ENCODE measurements at places on chromosomes 1 and 21. TPM values are rescaled to one million over a fixed set of nuclear protein-coding genes. Genes with fewer than 3 reads are reported as not detected.
A peak's percentile ranks its signal among the peaks of the same experiment; 100 is the strongest.

Gene TAL1
- not detected for polyA plus RNA-seq

DNA sequence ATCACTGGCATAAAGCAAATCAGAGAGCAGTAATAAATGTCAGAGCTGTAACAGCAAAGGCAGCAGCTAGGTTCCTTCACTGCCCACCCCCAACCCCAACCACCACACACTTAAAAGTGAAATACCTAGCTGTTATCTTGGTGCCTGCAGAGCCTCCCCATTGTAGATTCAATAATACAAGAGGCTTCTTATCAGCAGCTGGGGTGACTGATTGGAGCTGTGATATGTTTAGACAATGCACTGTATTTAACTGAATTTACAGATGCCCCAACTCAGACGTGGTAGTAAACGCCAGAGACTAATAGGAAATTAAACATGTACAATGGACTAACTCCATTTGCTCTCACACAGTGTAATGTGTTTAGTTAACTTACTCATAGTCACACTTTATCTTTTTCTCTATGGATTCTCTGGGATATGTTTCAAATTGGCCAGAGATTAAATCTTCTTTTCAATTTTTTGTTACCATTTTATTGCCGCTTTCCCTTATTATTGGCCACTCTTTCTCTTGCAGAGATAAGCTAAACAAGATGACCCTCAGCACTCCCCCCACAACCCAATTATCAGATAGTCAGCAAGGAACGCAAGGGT is 117.1 kb downstream of the ESRRG start:
- DNase-seq, result no peak

DNA sequence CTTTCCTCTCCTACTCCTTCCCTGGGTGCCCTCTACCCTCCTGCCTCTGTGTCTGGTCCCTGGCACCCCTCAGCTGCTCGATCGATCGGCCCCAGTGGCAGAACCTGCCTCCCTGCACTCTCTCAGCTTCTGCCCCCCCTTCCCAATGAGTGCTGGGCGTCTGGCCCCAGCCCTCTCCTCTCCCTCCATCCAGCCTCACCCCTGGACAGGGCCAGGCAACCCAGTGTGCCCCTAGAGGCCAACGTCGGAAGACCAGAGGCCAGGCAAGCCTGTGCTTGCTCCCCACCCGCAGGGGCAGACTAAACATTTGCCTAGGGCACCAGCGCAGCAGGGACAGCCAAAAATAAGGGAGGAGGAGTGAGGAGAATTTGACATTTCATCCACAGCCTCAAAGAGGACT is 43.5 kb downstream of the LGR6 start:
- no peak for DNase-seq

DNA sequence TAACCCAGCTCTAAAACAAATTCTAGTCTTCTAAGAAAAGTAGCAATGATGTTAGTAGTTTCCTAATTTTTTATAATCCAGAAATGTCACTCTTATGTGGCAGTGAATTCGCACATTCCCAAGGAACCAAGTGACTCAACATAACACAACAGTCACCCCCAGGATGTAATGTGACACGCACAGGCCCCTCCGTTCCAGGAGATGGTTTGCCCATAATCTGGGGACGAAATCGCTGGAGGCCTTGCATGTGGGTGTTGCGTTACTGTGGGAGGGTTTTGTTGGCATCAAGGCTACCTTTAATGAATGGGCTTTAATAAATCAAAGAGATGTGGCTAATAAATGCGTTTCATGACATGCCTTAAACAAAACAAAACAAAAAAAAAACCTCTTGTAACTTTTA is 50.9 kb downstream of the EVA1C start:
- peak; percentile 36 for DNase-seq

DNA sequence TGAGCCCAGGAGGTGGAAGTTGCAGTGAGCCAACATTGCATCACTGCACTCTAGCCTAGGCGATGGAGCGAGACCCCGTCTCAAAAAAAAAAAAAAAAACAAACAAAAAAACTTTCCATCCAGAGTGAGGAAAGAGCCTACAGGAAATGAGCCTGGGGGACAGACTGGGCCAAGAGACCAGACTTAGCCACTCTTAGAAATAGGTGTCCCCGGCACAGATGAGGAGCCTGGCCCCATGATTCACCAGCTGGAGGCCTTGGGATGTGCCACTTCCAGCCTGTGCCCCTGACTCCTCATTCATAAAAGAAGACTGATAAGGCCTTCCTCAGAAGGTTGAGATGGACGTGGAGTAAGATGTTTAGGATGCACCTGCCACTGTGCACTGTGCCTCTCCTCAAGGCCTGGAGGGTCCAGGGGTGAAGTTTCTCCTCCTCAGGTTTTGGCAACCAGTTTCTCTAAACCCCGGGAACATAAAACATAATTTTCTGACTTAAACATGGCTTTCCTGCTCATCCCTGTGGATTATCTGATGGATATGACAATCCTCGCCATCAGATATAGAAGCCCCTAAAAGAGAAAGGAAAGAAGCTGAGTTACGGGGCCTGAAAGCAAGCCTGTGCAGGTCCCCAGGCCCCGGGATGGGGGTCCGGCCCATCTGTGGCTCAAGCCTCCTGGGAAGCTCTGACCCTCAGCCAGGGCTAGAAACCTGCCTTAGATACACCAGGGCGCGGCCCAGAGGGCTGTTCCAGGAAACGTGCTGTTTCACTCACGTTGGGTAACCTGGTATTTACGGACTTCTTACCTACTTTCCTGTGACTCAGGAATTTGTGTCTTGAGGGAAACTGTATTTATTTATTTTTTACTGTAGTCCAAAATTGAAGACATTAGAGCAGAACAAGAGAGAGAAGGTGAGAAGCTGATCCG is 26.0 kb downstream of the MX1 start:
- no peak for DNase-seq

GRCh38 chr1:229229137-229229720 is 41.7 kb upstream of the RAB4A start:
- DNase-seq, result no peak

DNA sequence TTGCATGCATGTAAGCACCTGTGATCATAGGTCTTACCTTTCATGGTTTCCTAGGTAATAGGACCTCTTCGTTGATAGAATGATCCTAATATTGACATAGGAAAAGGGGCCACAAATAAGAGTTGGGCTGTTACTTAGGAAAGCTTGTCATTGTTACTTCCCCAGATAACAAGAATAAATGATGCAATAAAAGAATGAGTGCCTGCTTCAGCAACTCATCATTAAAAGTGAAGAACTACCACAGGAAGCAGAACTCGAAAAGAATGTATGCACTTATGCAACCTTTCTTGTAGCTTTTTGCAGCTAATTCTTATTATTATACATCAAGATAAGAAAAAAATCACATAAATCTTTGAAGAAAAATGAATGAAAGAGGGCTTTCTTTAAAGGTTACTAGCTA is 548.6 kb downstream of the LTN1 start:
- no peak for DNase-seq

Gene TMEM35B
- polyA plus RNA-seq, result 79.5 TPM

DNA sequence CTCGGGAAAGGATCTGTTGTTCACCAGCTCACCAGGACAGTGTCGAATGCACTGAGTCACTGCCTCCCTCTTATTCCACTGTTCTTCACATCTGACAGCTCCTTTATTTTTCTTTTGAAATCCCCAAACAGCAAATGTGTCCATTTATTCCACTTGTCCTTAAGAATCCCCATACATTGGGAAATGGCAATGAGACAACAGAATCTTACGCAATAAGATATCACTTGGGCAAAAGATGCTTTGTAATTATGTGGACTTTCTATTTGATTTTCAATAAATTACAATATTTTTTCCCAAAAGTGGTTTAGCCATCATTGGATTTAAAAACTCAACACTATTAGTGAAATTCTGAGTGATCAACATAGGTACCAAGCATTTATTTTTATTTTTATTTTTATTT is 3.7 kb downstream of the KRTAP20-2 start:
- DNase-seq, result no peak

Gene CRYBG2
- polyA plus RNA-seq, result 0.44 TPM

Gene RNPC3
- 13.3 TPM for polyA plus RNA-seq

Gene ATP6V1G3
- not detected for polyA plus RNA-seq

GRCh38 chr1:63662056-63662836 is 69.0 kb downstream of the PGM1 start:
- DNase-seq, result no peak

Gene SYNJ1
- 5.0 TPM for polyA plus RNA-seq

DNA sequence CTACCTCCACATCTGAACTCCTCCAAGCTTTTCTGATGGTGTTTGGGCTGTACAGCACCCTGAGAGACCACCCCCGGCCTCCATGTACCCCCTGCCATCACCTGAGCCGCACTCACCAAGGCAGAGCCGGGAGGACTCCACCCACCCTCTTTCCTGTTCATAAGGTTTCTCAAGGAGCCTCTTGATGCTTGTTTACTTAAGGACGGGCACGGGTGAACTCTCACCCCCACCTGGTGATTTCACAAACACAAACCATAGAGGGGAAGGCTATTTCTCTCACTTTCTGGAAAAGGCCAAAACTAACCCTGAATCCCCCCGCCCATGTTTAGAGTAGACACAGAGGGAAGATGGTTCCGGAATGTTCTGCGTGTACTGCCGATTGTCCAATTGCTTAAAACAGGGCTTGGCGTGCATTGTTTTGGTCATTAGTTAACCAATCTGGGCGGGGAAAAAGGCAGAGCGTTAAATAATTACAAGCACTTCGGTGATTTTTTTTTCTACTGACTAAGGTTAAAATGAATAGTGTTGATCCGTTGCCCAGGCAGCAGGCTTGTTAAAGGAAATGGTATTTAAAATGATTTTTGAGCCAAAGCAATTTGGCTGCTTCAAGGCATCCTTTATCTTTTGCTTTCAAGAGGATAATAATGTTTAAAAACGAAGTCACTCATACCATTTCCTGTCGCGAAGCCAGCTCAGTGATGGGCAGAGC is 279.8 kb upstream of the VAMP3 start:
- DNase-seq, result peak; percentile 31

- no peak for DNase-seq
Measured at GRCh38 chr1:235473806-235474205, 30.4 kb downstream of the B3GALNT2 start.

DNA sequence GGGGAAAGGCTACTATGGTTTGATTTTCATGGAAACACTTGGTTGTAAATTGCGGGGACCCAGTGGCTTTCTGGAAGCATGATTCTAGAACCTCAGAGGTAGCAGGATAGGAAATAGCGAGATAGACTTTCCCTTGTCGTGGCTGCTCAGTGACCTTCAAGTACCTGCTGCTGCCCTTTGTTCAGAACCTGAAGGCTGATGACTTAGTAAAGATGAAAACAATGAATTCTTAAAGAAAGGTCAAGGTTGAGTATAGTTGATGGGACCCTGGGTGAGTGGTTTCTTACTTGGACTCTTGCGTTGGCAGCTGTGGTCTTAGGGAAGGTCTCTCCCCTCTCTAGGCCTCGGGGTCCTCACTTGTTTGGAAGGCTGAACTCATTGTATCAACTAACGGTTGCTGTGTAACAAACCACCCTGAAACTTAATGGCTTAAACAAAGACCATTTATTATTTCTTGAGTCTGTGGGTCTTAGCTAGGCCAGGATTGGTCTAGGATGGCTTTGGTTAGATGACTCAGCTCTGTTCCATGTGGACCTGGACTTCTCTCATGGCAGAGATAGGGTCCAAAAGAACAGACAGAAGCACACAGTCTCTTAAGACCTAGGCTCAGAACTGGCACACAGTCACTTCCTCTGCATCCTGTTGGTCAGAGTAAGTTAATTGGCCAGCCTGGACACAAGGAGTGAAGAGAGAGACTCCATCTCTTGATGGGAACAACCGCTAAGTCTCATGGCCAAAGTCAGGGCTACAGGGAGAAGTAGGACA is 89.2 kb upstream of the SELENON start:
- DNase-seq, result no peak

Gene TBX19
- polyA plus RNA-seq, result 2.3 TPM

Gene ANKRD34A
- 1.4 TPM for polyA plus RNA-seq

GRCh38 chr21:19833082-19833481 is 1165.1 kb upstream of the NCAM2 start:
- DNase-seq, result no peak
